Stimulated activated naive CD4-positive, alpha-beta T cell treated with Interleukin-2 at 50 U/mL for 16 hours (primary cell): ENCODE measurements at places on chromosomes 1 and 21.

DNA sequence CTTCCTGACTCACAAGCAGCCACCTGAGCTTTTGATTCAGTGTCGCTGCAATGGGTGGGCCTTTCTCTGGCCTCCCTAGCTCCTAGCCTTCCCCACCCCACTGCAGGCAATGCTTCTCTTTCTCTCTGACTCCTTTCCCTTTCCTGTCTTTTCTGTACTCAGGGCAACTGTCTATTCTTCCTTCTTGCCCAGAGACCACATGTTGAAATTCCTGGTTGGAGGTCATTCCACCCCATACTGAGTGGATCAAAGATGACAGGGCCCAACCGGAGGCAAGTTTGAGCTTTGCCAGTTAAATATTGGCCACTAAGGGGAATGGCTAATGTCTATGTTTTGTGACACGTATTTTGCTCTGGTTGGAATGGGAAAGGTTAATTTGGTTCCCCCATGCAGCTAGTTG, 65.2 kb upstream of the ARID1A start:
- no peak for DNase-seq

DNA sequence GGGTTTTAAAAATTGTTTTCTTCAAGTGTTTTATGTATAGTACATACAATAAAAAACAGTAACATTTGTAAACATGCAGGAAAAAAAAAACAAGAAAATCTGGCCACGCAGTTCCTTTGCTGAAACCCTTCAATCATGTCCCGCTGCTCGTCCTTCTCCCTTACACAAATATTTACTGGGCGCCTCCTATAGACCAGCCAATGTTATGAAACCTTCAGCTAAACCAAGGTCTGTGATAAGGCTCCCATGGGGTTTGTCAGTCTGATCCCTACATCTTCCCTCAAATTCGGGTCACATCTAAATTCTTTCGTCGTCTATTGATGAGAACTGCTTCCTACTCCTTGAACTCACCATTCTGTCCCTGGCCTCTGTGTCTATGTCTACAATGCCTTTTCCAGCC, 583.9 kb downstream of the SMYD3 start:
- DNase-seq, result no peak

DNA sequence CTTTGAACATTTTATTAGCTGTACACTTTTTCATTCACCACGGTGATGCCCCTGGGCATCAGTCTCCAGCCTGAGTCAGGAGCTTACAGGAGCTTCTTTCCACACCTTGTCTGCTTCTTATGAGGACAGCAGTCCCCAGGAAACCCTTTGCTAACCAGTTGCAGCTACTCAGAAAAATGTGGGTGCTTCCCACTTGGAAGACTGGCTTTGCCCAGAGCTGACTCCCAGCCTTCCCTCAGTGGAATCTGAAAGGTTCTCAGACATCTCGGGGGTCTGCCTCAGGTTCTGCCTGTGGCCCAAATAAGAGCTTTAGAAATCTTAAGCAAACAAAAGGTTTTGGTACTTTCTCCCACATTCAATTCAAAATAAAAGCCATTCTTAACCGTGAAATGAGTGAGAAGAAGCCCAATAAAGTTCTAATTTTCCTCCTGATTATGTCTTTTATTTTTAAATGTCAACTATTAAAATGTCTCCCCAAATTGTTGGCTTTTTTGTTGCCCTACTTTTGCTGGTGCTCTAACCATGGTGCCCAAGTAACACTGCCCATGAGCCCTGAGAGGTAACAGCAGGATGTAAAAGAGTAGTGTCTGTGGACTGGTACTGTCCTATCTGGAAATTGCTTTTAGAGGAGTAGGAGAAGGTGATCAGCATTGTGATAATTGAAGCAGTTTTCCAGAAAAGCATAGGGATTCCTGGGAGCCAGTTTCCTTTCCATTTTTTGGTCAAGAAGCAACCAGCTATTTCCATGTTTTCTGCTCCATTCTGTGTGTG, 5.6 kb downstream of the C1orf53 start:
- no peak for DNase-seq

DNA sequence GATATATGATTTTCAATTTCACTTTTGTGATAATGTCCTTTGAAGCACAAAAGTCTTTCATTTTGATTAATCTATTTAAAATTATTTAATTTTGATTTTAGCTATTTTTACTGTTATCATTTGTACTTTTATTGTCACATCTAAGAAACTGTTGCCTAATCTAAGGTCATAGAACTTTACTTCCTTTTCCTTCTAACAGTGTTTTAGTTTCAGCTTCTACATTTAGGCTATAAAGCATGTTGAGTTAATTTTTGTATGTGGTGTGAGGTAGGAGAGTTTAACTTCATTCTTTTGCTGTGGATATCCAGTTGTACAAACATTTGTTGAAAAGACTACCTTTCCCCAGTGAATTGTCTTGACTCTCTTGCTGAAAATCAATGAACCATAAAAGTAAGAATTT, 204.5 kb downstream of the TM2D1 start:
- DNase-seq, result no peak

GRCh38 chr1:182720463-182720862, 36.1 kb upstream of the RGS8 start:
- no peak for DNase-seq

GRCh38 chr1:178969226-178969987, 56.3 kb upstream of the FAM20B start:
- no peak for DNase-seq

GRCh38 chr1:84621553-84621952, 47.3 kb upstream of the CTBS start:
- no peak for DNase-seq

GRCh38 chr1:26752519-26752918, 35.2 kb upstream of the PIGV start:
- DNase-seq, result no peak

DNA sequence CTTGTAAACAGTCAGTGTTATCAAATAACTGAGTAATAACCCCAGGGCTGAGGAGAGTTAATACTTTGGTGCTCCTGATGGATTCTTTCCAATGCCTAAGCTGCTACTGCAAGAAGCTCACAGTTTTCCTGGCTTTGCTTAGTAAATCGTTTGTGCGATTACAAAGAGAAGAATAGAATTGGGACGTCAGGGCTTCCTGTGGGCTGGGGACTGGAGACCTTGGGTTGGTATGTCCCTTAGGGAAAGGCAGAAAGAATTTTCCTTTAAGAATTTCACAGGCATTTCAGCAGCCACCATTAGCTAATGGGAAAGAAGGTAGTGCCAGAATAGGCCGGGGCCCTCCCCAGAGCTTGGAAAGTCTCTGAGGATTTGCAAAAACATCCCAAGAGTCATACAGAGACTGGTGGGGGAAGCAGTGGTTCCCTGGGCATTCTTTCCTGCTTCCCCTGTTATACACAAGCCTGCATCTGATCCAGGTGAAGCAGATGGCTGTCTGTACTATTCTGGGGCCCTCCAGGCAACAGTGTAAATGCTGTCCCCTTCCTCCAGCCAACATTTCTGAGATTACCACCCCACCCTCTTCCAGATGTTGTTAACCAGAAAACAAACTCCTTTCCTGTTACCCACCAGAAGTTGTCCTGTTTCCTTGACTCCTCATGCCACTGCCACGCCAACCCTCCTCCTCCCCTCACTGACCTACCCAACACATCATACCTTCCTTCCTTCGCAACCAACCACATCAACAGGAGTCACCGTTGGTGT, 40.2 kb downstream of the PLXNA2 start:
- no peak for DNase-seq

GRCh38 chr1:220094016-220094911, at the start of gene IARS2:
IARS2 (plus strand) TSS chr1:220094132; CDS start chr1:220094217, 85 bp downstream.
- DNase-seq, result peak; percentile 89

DNA sequence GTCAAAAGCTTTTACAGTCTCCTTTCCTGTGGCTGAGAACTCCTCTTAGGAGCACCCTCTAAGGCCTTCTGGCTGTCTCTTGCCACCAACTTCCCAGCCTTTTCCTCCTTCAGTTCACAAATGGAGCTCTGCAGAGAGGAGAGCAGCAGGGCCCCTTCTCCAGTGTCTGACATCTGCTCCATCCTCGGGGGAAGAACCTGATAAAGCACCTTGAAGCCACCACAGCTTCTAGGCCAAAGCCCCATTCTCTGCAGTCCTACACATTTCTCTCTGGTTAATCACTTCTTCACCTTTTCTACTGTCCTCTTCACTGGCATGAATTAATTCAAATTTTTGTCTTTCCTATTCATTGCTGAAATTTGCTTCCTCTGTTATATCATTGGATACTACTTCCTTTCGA, 378.1 kb upstream of the POU3F1 start:
- no peak for DNase-seq

GRCh38 chr1:100358210-100358609, 5.9 kb downstream of the CDC14A start:
- DNase-seq, result no peak

DNA sequence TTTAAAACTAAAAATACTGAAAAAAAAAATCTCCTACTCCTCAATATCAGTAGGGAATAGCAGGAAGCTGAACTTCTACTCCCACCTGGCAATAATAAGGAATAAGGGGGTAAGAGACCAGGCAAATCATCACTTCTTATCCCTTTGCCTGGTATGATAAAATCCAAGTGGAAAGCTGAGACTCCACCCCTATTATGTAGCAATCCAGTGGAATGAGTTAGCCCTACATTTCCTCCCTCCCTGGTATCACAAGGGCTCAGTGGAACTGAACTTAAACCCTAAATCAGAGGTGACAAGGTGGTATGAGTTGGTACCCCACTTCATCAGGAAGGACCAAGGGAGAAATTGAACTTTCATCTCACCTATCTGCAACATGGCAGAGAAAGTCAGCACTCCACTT, 25.7 kb downstream of the TRIM33 start:
- no peak for DNase-seq

DNA sequence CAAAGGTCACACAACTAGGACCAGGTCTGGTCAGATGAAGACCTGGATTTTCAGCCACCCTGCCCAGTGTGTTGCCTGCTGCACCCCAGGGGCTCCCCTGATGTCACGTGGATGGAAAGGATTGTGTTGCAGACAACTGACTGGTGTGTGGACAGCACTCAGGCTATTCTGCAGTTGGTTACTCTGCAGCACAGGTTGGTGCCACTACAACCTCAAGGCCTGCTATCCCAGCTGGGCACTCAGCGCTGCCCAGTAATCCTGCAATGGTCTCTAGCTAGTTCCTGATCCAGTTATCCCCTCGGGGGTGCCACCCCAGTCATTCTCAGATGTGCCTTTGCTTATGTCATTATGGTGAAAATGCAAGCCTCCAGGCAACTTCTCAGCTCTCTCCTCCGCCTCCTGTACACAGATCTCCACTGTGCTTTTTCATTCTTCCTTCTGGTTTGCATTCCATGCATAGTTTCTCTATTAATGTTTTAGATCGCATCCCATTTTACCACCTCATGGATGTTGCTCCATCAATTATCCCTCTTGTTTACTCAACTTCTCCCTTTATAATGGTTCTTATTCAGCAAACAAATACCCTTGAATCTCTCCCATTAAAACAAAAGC, 503.2 kb upstream of the CAMK1G start:
- DNase-seq, result no peak

DNA sequence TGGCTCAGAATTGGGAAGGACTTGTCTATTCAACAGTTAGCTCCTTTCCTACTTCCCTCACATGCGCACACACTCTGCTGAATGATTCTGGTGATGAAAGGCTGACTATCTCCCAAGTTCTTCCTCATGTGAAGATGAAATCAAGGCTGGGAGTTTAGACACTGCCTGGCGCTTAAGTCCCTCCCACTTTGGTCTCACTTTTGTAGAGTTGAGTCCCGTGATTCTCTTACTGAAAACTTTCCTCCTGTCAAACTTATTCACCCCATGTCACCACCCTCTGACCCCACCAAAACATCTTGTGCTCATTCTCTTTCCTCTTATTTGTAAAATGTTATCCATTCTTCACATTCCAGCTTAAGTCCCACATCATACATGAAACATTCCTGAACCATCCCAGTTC, 8.4 kb upstream of the MRPS6 start:
- no peak for DNase-seq

GRCh38 chr1:36482724-36483388, at the start of gene CSF3R:
CSF3R (minus strand) TSS chr1:36482913; CDS start chr1:36479496, 3,417 bp downstream.
- no peak for DNase-seq

GRCh38 chr1:44806025-44806703, 987 bp downstream of the DYNLT4 start:
- no peak for DNase-seq

DNA sequence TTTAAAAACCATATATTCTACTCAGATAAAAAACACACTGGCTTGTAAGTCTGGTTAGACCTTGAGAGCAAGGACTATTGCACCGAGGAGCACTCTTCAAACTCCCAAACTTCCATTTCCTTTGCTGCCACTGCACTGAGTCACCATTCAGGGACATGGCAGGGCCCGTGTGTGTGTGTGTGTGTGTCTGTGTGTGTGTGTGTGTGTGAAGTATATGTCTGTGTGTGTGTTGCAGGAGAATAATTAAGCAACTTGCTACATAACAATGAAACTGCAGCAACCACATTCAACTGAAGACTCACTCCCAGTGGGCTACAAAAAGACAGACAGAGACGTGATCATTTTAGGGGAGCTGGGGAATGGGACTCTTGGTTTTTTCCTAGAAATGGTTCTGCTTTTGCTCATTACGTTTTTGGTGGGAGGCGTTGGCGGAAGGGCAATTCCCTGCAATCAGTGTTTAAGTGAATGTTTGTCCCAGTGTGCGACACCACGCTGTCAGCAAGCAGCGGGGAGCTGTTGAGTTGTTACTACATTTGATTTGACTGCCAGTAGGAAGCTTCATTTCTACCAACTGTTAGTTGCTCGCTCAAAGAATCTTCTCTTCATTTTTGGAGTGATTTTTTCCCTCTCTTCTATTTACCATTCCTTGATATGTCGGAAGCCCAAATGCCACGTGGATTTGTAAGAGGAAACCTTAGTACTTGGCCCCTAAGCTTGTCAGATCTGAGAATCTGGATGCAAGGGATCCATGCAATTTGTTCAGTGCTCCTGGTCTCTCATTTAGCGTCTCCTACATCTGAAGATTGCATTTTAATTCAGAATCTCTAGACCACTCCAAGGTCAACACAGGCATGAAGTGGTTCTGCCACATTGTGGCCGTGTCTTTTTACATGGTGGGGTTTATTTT, 36.1 kb downstream of the ESRRG start:
- DNase-seq, result no peak

DNA sequence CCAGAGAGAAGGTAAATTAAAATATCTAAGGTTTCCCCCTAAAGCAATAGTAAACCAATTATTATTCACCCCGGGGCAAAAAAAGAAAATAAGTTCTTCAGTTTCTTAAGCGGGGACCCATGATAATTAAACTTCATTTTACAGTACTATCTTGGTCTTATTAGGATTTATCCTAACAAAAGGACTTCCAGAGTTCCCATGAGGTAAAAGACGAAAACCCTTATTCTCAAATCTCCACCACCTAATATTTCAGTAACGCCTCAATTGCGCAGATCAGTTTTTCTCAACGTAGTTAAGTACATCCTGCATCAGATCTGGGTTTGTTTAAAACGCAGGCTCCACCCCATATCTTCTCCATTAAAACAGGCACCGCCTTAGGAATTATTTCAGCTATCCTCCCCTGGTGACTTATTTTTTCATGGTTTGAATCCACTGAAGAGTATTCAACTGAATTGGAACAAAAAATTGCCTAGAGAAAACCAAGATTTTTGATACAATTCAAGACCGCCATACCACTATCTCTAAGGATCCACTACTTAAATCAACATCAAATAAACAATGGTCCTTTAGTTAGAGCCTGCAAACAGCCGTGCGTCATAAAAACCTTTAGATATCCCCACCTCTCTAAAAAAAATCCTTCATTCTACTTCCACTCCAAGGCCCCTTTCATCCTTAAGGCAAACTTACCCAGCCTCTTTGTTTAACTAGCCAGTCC, 1.7 kb downstream of the MCL1 start:
- no peak for DNase-seq
